GOT3 (cell line): ENCODE measurements at places on chromosomes 3 and 15.

GRCh38 chr15:69753867-69754266, 301.2 kb downstream of the RPLP1 start:
- DNase-seq, result no peak

- no peak for DNase-seq
Measured at GRCh38 chr3:8659242-8659641, 14.6 kb upstream of the SSUH2 start.

DNA sequence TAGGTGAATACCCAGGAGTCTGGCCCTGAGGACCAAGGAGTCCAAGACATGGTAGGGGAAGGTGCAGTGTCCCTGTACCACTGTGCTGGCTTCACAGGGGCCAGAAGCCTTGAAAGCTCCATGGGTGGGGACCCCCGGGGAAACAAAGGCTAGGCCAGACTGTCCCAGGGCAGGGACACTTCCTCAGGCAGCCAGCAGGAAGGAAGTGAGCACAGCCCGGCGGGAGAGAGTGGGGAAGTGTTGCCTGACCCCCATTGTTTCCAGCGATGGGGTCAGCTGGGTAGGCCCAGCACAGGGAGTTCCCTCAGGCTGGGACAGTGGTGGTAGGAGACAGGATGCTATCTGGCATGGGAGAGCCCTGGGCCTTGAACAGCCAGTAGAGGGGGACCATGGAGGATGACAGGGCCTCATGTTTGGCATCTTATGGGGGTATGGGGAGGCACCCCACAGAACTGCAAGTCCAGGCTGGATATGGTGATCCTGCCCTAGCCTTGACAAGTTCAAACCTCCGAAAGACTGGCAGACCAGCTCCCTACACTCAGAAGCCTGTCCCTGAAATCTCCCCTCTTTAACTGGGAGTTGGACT, 1.2 kb upstream of the HYAL2 start:
- DNase-seq, result no peak

- no peak for DNase-seq
Measured at GRCh38 chr3:143806038-143806437, 42.2 kb downstream of the SLC9A9 start.

GRCh38 chr3:177287231-177287630, 89.9 kb upstream of the TBL1XR1 start:
- DNase-seq, result no peak

- no peak for DNase-seq
Measured at GRCh38 chr15:92670621-92671020, 15.0 kb upstream of the FAM174B start.

DNA sequence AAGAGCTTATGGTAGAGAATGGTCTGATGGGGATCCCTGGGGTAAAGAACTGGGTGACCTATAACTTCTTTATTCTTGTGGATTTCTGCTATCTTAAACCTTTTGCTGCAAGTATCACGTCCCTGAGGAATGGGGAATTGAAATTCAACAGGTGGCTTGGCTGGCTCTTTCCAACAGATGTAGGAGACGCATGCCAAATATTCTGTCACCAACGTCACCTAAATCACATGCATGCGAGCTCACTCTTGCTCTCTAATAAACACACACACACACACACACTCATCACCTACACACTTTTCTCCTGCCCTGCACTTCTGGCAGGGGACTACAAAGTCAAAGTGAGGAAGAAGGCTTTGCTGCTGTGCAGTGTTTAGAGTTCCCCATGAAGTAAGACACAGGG, 145.8 kb upstream of the NECTIN3 start:
- DNase-seq, result no peak

DNA sequence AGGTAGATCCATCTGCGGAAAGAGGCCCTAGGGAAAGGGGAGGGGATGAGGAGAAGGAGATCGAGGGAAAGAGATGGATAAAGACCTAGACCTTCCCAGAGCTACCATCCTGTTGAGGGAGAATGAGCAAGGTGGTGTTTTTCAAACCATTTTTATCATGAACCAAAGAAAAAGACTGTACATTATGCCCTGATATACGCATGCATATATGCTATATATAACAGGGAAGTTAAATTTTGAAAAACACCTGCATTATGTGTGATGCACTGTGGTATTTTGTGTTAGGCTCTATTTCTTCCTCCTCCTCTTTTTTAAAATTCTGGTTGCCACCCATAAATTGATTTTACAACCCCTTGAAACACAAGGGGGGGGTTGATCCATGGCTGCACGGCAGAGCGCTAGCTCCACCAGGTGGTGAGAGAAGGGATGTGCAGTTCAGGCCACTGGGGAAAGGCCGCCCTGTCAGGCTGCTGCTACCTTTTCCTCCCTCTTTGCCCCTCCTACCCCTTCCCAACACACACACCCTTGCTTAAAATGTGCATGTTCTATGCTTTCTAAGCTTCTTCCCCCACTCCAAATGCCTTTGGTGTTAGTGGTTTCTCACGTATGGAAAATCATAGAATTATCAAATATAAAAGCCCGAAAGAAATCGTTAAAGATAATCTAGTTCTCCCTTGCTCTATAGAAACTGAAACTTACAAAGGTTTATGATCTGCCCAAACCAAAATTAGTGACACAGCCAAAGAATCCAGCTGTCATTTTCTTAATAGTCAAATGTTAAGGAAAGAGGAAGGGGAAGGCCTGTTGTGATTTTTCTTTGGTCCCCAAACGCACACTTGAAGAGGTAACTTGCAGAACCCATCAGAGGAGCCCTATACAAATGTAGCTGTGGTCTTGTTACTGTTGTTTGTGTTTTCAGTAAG, 262.0 kb upstream of the UMPS start:
- DNase-seq, result no peak

DNA sequence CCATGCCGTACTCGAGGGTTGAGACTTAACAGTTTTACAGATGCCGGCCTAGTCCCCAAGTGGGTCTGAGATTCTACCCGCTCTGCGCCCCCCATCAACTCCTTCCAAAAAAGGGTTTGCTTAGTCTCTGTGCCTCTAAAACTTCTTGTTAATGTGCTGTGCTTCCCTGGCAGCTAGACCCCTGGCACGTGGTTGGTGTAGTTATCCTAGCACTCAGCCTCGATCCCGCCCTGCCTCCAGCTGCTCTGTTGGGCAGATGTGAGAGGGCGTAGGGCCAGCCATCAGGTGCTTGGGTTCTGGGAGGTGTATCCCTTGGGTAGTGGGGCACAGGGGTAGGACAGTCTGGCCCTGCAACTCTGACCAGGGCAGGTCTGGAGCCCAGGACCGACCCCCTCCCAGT, 79.5 kb downstream of the FBLN2 start:
- no peak for DNase-seq

DNA sequence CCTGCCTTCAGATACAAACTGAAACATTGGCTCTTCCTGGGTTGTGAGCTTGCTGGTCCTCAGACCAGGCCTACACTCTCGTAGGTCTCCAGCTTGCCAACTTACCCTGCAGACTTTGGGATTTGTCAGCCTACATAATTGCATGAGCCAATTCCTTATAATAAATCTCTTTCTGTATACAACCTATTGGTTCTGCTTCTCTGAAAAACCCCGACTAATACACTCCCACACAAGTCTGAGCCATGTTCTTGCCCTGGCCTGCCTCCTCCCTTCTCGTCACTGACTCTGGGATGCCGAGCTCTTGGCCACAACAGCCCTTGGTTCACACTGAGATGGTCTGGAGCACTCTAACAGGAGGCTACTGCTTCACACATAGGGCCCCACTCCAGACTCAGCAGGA, 9.5 kb downstream of the CYP19A1 start:
- DNase-seq, result no peak

- DNase-seq, result no peak
Measured at GRCh38 chr3:192188218-192188835, 539.0 kb downstream of the FGF12 start.

GRCh38 chr15:78804391-78804792, 6.9 kb downstream of the ADAMTS7 start:
- DNase-seq, result no peak

- DNase-seq, result no peak
Measured at GRCh38 chr3:23740517-23740965, 65.2 kb upstream of the UBE2E1 start.

GRCh38 chr3:52200981-52201679, 3.2 kb downstream of the ALAS1 start:
- no peak for DNase-seq

DNA sequence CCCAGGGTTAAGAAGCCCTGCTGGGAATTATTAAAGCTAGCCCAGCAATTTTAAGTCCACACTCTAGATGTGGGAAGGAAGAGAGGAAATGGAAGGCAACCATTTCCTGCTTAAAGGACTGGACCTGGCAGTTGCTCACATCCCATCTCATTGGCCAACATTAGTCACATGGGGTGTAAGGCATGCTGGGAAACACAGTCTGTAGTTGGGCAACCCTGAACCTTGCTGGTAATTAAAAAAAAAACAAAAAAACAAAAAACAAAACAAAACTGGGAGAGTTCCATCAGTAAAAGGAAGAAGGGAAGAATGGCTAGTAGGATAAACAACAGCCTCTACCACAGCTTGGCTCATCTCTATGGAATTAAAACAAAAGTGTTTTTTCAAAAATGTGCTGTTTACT, 136.0 kb downstream of the VGLL4 start:
- no peak for DNase-seq
